ENCODE measurements at places on chromosomes 7 and 10.

DNA sequence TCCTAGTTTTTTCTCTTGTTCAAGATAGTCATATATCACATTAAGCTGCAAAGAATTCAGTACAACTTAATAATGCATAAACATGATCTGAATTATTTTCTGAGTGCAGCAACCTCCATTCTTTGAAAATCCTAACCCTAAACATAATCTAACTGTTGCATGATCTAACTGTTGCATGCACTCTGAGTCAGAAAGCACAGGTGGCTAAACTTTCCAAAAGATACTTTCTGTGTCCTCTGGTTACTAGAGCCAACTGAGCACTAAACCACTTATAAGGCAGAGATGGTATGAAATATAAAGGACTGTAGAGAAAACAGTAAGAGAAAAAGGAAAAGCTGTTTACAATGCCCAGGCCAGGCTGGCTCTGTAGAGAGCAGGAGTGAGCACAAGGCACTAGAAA is 23.0 kb upstream of the FAM133B start:
- DNase-seq, result no peak

DNA sequence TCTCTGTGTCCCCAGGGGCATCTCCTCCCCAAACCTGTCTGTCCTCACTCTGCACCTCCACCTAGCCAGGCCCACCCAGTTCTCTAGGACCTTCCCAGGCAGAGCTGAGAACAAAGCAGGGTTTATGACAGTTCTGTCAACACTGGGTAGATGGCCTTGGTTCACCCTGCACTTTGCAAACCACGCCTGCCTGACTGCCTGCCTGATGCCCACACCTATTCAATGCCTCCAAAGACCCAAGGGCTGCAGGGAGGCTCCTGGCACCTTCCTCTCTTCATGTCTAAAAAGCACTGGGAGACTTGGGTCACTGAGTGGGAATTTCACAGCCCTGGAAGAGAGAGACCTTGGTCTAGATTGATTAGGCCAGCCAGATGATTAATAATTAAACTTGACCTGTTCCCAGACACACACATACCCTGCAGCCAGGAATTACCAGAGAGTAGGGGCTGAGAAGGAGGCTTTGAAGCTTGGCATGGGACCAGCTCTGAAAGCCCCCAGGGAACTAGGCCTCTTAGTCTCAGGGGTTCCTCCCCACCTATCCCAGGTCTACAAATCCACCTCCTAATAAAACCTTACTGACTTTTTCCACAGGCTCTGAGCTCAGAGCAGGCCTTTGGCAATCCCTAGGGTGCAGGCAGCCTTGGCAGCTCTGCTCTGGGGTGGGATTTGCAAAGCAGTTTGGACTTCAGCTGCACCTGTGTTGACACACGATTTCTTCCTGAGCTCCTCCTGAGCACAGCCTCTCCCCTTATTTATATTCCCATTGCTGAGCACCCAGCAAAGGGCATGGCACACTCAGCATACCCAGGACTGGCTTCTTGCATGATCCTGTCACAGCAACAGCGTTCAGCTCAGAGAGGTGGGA is 25.7 kb upstream of the PDCD4 start:
- DNase-seq, result no peak

GRCh38 chr7:4145576-4145975 is 536.5 kb upstream of the FOXK1 start:
- DNase-seq, result no peak

- DNase-seq, result no peak
Observed at GRCh38 chr10:52313256-52313932, 687 bp upstream of the DKK1 start.

DNA sequence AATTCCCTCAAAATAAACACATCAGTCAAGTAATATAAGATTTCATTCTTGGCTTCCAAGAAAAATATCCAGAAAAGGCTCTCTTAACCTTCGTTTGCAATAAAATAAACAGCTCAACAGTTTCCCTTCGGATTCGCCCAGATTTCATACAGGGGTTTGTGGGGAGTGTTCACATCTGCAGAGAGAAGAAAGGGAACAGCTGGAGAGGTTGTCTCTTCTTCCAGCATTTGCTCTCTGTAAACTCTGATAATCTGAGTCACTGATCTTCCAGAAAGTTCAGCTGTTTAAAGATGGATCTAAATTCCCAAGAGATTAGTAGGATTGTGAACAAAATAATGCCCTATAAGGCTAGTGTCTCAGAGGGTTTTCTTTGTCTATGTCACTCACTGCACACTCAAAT is 277.9 kb downstream of the HPSE2 start:
- DNase-seq, result no peak

DNA sequence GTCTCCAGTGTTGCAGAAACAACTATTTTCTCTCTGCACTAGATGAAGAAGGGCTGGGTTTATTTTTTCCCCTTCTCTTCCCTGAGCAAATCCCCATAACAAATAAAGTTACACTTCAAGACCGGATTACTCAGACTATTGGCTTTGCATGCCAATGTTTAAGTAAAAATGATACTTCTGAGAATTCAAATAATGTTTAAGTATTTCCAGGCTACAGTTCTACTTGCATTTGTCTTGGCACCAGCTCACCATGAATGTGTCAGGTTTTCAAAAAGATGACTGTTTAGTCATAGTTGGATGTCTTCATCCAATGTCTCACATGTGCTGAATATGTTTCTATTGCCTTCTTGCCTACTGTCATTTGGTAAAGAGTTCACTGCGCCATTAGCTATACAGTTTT is 912.6 kb downstream of the GATA3 start:
- no peak for DNase-seq

- no peak for DNase-seq
Observed at GRCh38 chr10:73647211-73647874, 6.1 kb upstream of the MYOZ1 start.

GRCh38 chr10:88233870-88234269 is 349.2 kb downstream of the RNLS start:
- no peak for DNase-seq

DNA sequence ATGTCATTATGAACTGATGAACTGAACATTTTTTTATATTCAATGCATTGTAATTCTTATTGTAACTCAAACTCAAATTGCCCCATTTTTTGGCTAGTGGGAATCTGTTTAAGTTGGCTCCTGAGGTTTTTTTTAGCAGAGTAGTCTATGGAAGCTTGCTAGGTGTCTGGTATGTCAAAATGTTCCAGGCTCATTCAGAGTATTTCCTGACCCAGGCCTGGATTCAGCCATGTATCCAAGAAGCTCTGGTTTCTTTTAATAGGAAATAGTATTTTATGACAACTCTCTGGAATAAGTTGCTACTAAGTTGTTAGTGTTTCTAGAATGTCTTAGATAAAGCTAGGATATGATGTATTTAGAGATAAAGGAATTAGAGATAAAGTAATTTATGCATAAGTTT is 288.0 kb downstream of the ARL4A start:
- no peak for DNase-seq

- no peak for DNase-seq
Observed at GRCh38 chr10:18719811-18720210, 60.6 kb downstream of the ARL5B start.
